Stimulated activated CD4-positive, alpha-beta T cell treated with anti-CD3 and anti-CD28 coated beads, TNF-alpha, amount 100 ng/mL, for 1 hour (primary cell): ENCODE measurements at places on chromosomes 5 and 9.

GRCh38 chr5:119031905-119032304 lies 39.0 kb upstream of the DMXL1 start:
- no peak for DNase-seq

DNA sequence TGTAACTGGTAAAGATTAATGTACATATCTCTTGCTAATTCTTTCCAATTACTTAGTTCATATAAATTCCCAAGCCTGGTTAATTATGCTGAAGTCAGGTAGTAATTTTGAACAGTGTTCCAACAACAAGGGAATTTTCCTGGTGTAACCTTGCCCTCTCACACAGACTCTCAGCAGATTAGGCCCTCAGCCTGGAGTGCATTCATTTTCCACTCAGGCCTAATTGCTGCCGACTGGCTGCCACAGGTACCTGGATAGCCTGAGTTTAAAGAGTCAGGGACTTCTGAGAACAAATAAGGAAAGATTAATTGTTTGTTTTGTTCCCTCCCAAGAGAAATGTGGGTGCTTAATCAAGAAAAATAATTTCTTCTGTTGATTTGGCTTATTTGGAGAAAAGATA lies 71.4 kb downstream of the PPIC start:
- DNase-seq: no peak

DNA sequence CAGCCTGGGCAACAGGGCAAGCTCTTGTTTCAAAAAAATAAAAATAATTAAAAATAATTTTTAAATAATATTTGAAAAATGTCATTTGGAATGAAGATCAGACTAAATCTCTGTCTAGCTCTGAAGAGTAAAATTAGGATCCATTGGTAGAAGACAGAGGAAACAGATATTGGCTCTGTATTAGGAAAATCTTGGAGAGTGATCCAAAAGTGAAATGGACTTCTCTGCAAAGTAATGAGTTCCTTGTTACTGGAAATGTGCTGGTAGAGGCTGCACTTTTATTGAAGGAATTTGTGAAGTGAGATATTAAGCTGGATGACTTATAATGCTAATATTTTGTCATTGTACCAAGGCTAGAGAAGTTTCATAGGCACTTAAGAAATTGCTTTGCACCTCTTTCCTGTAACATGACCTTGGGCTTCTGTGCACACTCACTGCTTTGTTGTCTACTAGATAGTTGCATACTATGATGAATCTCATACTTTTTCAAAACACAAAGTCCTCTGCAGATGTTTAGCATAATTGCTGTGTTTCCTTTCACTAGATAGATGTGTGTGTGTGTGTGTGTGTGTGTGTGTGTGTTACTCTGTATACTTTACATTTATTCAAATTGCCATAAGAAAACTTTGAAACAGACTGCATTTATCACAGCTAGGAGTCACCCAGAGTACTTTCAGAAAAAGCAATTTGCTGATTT lies 13.1 kb downstream of the THBS4 start:
- no peak for DNase-seq

GRCh38 chr9:7186175-7186574 lies 428.4 kb downstream of the KDM4C start:
- DNase-seq: no peak

DNA sequence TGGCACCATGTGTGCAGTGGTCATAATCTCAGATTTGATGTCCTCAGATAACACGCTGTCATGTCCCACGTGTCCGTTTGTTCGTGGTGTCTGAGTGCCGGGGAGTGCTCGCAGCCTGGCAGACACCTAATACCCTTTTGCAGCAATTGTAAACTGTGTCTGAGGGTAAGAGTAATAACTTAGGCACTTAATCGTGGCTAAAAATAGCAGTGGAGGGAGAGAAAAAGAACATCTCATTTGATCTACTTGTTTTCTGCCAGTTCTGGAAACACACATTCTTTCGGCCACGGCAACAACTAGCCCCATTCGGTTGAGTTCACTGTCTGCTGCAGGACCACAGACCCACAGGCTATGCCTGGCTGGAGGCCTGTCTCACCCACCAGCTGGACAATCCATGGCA lies 16.5 kb downstream of the ADCY2 start:
- DNase-seq: no peak
